ENCODE measurements at places on chromosomes 16 and 17.

GRCh38 chr17:28828294-28829040, 14.1 kb downstream of the FAM222B start:
- no peak for DNase-seq

DNA sequence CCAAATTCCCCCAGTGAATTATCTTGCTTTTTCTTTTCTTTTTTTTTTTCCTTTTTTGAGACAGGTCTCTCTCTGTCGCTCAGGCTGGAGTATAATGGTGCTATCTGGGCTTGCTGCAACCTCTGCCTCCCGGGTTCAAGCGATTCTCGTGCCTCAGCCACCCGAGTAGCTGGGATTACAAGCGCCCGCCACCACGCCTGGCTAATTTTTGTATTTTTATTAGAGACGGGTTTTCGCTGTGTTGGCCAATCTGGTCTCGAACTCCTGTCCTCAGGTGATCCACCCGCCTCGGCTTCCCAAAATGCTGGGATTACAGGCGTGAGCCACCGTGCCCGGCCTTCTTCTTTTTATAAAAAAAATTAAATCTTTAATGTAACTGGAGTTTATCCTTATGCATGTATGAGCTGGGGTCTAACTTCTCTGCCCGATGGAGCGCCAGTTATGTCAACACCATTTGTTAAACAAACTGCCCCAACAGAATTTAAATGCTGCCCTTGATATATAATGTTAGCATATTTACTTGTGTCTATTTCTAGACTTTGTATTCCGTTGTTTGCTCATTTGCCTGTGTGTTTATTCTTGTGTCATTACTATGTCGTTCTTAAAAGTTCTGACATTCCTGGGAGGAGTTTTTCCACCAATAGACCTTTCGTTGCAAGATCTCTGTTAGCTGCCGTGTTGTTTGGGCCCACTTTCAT, 535 bp upstream of the AURKB start:
- DNase-seq = no peak

GRCh38 chr16:73092236-73092781, 44.4 kb upstream of the ZFHX3 start:
- DNase-seq = no peak

GRCh38 chr17:69342896-69343644, 16.1 kb upstream of the ABCA5 start:
- no peak for DNase-seq
